ENCODE measurements at places on chromosomes 3 and 15.

- DNase-seq = no peak
These were observed 199.7 kb downstream of the ARRDC4 start for GRCh38 chr15:98160236-98160635.

DNA sequence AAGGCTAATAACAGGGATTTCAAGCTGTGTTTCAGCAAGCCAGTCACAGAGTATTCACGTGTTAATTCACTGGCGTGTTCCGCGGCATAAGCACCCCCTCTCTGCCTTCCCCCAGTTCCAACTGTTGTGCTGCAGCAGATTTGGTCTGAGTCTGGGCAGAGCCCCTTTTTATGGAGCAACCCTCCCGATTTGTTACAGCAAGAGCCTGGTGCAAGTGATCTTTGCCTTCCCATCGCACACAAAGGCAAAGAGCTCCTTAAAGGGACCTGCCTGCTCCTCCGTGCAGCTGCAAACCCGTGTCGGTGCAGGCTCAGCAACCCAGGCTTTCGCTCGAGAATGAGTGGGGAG lies 170.5 kb downstream of the KCNAB1 start:
- no peak for DNase-seq

GRCh38 chr3:20232906-20233780 lies 47.1 kb upstream of the SGO1 start:
- no peak for DNase-seq

- DNase-seq = no peak
These were observed 1696.1 kb downstream of the SI start for GRCh38 chr3:163382183-163382582.

GRCh38 chr15:50891159-50891558 lies 17.3 kb upstream of the AP4E1 start:
- no peak for DNase-seq

GRCh38 chr3:185065059-185065458 lies 87.8 kb downstream of the C3orf70 start:
- no peak for DNase-seq

DNA sequence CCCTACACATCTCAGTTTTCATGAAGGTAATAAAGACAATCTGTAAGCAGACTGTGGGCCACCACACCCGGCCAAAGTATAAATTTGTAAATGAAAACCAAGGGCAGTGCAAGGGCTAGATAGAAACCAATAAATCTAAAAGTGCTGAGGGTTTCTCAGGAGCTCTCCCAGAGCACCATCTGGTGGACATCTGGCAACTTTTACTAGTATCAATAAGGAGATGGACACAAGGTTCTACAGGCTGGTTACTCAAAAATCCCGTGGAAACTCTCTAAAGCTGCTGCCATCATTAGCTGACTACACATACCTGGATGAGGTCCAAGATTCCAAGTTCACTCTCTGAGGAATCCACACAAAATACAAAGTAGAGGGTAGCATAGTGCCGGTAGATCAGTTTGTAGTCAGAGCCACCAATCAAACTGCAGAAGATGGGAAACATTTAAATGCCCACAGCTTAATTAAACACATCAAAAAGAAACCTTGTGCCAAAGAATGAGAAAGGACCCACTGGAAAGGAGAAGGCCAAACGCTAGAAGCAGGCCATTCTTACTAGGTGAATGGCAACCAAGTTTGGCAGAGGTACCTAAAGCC lies 5.5 kb downstream of the AP3S2 start:
- DNase-seq = no peak

DNA sequence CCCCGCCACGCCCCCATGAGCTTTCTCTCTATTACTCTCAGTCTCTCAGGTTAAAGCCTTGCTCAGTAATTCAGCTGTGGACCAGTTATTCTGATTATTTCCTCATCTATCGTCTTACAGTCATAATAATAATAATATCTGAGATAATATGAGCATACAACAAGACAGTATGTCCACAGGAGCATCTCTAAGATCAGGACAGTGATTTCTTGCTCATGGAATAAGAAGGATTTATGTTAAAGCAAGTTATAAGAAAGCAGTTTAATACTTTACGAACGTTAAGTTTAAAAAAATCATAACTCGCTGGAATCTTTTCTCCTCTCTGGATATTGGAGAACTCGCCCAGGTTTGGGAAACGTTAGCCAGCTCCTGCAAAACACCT lies 643 bp upstream of the LMCD1 start:
- DNase-seq = no peak

DNA sequence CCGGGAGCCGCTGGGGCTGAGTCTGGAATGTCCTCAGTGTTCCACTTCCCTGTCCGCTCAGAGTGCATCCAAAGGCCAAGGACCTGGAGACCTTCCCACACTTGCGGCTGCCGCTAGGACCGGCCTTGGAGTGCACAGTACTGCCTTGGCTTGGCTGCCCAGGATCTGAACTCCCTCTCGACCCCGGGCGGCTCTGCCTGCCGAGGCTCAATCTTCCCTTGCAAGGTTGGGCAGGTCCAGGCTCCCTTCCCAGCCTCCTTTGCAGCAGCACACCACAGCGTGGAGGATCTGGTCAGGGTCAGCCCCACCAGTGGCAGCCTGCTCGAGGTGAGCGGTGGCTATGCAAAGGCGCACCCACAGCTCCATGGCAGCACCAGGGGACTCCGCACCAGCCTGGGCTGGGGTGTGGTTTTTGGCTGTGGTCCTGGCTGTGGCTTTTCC lies 69.2 kb downstream of the PLXNA1 start:
- no peak for DNase-seq
